ENCODE measurements at places on chromosomes 6 and 20.

DNA sequence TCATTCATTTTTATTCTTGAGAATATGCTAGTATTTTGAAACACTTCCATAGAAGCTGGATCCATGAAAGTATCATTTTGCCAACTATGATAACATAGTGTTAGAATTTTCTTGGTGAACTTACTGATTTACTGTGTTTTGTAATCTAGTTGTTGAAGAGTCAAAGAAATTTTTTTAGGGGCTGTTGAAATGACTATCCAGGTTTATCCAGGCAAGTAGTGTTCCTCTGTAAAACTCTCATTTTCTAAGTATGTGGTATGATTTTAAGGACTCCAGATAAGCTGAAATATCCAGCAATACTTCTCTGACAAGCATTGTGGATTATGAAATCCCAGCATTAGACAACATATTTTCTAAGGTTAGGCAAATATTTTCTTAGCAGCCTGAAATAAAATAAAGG is 95.9 kb downstream of the GRIK2 start:
- DNase-seq, result no peak

- no peak for DNase-seq
Measured at GRCh38 chr20:17620371-17621228, 50.7 kb downstream of the DSTN start.

- DNase-seq, result no peak
Measured at GRCh38 chr6:169371344-169372127, 117.9 kb upstream of the THBS2 start.

GRCh38 chr6:158014505-158015187 is 33.0 kb downstream of the SYNJ2 start:
- DNase-seq, result no peak

- no peak for DNase-seq
Measured at GRCh38 chr6:90074161-90074850, 180.0 kb downstream of the GJA10 start.

- DNase-seq, result no peak
Measured at GRCh38 chr20:24388828-24389380, 80.5 kb upstream of the SYNDIG1 start.

- DNase-seq, result peak; percentile 42
Measured at GRCh38 chr6:161226009-161226964, 47.6 kb downstream of the AGPAT4 start.

GRCh38 chr6:48957781-48958180 is 505.3 kb downstream of the MMUT start:
- DNase-seq, result no peak

- DNase-seq, result no peak
Measured at GRCh38 chr6:170005665-170006064, 254.2 kb downstream of the ERMARD start.

DNA sequence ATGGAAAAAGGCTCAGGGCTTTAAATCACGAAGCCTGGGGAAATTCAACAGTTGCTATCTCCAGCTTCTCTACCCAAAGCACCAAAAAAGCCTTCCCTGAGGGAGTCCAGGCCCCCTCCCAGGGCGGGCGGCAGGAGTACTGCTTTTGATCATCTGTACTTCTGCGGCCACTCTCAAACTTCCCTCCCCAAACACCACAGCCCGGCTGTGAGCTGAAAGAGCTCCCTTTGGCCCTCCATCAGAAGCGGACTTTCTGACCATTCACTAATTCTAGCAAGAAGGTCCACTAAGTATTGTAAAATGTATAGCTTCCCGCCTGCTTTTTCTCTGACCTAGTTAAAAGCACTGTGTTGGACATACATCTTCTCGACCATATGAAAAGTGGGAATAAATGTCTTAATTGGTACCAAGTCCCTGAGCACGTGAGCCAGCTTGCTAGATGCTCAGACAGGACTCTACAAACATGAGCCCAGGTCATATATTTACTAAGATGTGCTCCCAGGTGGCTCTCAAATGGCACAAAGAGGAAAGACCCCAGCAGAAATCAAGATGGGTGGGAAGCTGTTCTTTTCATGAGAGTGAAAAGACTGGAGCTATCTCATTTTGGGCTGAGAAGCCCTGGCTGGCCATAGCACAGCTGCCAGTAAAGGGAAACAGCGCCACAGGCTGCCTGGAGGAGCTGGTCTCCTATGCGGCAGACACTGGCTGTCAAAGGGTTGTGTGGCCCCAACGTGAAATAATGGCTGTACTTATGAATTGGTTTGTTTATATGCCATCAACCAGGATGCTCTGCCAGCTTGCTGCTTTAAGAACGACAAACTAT is 58.6 kb downstream of the GFOD1 start:
- DNase-seq, result peak; percentile 47

GRCh38 chr20:56566621-56567020 is 33.6 kb downstream of the FAM209B start:
- no peak for DNase-seq

GRCh38 chr6:136737871-136738691 is 54.2 kb downstream of the MAP3K5 start:
- DNase-seq, result peak; percentile 36

DNA sequence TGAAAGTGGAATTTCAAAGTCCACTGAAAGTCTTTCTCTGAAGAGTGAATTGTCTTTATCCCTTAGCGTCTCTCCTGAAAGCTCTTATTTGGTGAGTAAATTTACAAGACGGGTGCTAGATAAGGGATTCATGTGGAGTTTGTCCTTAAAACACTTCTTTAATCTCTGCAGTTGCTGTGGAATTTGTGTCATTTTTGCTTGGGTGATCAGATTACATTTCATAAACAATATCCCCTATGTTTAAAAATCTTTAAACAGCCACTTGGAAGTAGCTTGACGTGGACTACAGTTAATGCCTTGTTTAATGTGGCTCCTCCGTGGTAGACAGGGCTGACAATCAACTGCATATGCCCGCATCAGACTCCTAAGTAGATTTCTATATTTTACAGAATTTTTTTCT is 175.4 kb upstream of the ZNF217 start:
- no peak for DNase-seq

- no peak for DNase-seq
Measured at GRCh38 chr6:164097551-164098398, 683.3 kb downstream of the QKI start.

DNA sequence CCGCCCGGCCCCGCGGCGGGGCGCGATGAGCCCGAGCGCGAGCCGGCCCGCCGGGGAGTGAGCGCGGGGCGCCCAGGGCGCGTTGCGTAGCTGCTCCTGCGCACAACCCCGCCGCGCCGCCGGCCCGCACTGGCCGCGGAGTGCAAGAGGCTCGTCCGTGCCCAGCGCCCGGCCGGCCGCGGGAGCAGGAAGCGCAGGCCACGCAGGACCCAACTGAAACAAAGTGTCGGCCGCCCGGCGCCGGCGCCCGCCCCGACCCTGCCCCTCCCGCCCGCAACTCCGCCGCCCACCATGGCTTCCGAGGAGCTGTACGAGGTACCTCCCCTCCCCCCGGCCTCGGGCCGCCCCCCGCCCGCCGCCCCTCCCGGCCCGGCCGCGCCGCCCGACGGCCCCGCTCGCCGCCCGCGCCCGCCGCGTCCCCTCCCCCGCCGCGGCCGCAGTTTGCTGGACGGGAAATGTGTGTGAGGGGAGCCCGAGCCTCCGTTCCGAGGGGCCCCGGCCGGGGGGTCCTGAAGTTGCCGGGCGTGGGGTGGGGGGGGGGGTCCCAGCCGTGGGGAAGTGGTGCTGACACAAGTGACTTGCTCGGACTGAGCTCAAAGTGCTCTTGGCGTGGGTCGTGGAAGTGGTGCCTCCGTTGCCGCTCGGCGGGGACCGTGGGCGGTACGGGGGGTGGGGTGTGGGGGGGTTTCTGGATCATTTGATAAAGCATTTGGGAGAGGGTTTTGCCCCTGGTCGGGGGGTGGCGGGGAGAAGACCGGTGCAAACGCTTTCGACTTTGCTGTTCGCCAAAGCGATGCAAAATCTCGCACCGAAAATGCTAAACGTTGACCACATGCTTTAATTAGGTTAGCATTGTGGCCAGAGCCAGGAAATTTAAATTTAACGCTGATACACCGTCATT is 539 bp downstream of the CDYL start:
- DNase-seq, result no peak

DNA sequence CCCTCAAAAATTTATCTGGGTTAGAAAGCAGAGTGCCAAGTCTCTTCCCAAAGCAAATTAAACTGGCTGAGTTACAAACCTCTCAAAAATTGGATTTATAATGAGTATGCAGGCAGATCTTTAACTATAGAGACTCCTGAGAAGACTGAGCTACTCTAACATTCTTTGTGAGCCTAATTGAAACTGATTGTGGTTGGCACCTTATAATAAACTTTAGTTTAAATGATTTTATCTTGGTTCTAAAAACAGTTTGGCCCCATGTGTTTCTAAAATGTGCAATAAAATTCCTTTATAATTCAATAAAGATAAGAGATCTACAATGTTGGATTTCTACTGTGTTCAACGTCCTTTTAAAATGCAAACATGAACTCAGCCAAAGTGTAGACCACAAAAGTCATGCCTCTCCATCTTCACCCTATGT is 480.2 kb upstream of the RNF217 start:
- no peak for DNase-seq

DNA sequence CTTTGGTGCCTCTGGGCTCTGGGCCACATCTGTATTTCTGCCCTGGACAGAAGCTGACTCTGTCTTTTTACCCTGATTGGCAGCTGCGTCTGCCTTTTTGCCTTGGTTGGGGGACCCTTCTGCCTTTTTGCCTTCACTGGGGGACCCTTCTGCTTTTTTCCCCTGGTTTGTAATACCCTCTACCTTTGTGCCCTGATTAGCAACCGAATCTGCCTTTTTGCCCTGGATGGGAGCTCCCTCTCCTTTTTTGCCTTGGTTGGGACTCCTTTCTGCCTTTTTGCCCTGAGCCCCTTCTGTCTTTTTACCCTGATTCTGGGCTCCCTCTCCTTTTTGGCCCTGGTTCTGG is 23.4 kb downstream of the RRBP1 start:
- DNase-seq, result no peak

DNA sequence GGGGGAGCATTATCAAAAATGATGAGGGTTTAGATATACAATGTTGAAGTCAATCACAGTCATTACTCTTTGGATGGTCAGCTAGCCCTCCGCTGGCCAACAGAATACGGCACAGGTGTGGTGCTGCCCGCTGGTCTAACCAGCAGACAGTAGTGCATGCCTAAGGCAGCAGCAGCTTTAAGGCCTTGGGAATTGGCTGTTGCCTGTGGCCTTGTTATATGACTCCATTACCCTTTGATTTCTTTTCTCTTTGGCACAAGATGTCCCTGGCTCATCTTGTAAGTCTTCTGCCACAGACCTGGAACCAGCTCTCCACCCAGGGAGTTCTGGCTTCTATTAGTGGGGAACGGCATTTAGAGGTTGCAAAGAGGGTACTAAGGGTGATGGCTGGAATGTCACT is 110.2 kb downstream of the WDR27 start:
- no peak for DNase-seq

DNA sequence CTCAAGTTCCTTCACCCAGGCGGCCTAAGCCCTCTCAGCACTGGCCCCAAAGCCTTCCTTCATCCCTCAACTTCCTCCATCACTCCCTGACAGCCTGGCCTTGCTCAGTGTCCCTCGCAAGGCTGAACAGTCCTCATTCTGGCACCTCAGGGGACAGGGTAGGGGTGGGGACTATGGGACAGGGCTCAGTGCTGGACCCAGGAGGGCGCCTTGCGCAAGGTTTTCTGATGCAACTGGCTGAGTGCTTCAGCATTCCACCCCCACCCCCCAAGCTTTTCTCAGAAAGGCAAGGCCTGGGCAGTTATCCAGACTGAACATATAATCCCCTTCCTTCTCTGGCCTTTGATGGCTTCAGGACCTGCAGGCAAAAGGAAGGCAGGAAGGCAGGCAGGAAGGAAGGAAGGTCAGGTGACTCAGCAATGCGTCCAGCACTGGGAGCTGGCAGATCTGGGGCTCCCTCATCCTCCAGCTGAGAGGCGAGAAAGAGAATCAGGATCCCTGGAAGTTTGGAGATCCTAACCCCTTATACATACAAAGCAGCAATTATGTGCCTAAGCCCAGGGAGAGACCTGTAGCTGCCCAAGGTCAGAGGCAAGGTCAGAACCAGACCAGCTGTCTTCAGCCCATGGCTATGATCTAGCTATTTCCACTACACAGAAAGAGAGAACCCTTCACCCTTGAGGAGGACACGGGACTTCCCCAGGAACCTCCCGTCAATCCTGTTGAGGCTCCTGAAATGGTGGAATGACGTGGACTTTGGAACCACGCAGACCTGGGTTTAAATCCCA is 8.6 kb upstream of the TRIB3 start:
- DNase-seq, result peak; percentile 26

- peak; percentile 22 for DNase-seq
Measured at GRCh38 chr6:37279366-37280134, 21.6 kb upstream of the TMEM217 start.

DNA sequence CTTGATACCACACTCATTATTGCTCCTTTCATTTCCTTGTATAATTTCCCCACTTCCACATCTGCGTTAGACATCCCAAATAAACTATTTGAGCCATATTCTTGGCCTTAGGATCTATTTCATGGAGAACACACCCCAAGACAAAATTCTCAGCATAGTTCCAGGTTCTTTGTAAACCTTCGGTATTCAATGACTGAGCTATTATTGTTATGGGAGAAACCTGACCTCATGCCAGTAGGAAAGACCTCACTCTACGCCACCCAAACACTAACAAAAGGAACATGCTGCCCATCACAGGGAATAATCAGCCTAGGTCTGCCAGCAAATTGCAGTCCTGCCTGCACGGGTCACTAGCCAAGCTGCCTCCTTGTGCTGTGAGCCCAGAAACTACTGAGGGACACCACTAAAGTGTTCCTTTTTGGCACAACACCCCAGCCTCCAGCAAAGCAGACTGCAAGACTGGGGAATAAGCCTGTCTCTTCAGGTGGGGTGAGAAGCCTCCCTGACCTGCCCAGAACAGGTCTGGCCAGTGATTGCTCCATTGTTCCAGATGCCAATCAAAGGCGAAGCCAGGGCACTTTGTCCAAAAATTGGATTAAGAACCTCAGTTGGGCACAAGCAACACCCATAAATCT is 371.8 kb downstream of the MAFB start:
- no peak for DNase-seq

GRCh38 chr20:5863040-5863833 is 87.1 kb downstream of the TRMT6 start:
- DNase-seq, result no peak

- no peak for DNase-seq
Measured at GRCh38 chr6:138307816-138308730, 69.6 kb upstream of the SMIM28 start.

DNA sequence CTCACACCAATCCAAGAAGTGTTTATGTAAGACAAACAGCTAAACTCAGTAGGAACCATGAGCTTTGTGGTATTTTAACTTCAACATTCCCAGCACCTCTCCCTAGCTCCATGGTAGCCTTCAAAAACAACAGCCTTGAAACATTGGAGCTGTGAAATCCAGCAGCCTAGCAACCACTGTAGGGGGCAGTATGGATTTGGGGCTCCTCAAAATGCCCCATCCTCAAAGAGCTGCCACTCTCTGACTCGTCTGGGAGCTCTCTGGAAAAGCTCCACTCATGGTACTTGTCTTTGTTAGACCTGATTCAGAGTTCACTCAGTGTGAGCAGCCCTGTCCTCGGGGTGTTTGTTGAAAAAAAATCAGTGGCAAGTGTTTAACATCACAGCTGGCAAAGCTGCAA is 82.9 kb downstream of the KIF6 start:
- no peak for DNase-seq

- DNase-seq, result no peak
Measured at GRCh38 chr6:166563805-166564204, 22.7 kb downstream of the RAMACL start.

- DNase-seq, result no peak
Measured at GRCh38 chr20:14264869-14265268, 72.5 kb downstream of the FLRT3 start.
